ENCODE measurements at places on chromosomes 3 and 15.
A peak's percentile ranks its signal among the peaks of the same experiment; 100 is the strongest.

- DNase-seq = no peak
These were observed 58.8 kb downstream of the HES1 start for GRCh38 chr3:194194757-194195085.

DNA sequence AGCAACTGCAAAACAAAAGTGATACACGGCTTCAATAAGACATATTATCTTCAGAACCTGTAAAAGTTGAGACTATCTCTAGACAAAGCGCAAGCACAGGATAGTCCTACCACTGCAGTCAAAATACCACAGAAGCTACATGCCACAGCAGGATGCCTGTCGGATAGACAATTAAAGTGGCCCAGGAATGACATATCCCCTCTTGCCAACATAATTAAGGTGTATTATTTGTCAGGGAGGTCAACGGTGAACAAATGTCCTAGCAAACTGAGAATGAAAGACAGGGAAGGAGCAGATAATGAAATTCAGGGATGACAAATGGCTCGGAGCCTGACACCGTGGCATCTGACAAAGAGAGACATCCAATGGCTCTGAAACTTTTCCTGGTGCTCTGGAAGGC is 185.7 kb downstream of the MECOM start:
- no peak for DNase-seq

DNA sequence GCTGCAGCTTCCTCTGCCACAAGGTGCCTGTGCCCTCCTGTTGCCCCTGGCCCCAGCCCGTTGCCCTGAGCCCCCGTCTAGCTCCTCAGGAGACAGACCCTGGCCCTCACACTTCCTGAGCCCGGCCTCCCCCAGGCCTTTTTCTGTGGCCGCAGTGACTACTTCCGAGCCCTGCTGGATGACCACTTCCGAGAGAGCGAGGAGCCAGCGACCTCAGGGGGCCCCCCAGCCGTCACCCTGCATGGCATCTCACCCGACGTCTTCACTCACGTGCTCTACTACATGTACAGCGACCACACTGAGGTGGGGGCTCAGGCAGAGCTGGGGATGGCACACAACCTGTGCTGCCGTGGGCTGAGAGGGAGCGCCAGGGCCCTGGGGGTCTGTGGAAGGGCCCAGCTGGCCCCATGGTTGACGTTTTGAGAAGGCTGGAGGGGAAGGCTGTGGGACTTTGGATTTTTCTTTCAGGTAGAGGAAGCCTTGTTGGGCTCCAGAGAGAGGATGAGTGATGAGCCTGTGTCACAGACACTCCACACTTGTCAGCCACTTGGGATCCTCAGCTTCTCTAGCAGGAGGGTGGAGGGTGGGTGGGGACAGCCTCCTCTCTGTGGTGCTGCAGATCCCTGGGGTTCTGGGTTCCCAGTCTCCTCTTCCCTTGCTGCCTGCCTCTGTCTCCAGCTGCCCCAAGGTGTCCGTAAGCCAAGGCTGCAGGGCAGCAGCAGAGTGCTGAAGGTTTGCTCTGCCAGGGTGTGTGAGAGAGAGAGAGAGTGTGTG is 5.0 kb downstream of the ABTB1 start:
- no peak for DNase-seq

GRCh38 chr3:197447057-197447456 is 108.7 kb downstream of the BDH1 start:
- no peak for DNase-seq

DNA sequence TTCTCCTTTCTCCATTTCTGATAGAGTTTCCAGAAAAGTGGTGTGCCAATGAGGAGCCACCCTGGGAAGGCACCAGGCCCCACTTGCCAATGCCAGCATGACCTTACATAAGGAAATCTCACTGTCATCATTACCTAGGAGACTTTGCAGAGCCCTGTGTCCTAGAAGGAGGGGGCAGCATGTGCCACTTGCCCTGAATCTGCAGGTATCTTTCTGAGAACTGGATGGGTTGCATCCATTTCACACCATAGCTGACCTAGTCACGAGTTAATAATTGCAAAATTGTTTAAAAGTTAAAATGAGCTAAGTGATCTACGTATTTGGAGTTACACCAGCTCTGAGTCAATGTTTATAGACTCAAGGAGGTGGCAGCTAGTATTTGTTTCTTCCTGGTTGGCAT is 14.3 kb downstream of the CA12 start:
- DNase-seq = no peak

DNA sequence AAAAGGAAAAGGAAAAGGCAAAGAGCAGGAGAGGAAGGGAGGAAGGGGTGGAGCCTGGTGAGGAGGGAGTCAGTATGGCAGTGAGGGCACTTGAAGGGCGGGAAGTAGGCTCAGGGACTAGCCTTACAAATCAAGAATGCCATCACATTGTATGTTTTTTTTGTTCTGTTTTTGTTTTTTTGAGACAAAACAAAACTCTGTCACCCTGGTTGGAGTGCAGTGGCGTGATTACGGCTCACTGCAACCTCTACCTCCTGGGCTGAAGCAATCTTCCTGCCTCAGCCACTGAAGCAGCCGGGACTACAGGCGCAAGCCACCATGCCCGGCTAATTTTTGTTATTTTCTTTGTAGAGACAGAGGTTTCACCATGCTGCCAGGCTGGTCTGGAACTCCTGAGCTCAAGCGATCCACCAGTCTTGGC is 10.5 kb upstream of the PIK3CB start:
- DNase-seq = no peak

DNA sequence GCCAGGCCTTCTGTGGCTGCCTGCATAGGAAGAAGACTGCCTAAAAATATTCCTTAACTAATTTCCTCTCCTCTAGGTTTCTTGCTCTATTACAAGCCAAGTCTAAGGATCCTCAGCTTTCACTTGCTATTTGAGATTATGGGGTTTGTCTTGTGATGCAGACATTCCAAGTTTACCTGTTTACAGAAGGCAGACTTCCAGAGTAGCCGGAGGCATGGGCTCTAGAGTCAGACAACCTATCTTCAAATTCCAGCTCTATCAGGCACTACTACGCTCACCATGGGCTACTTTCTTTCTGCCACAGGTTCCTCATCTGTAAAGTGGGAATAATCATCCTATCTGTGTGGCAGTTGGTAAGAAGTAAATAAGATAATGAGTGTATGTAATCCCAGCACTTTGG is 95.6 kb upstream of the BCL6 start:
- DNase-seq = no peak

GRCh38 chr3:105791131-105791530 is 77.7 kb downstream of the CBLB start:
- peak; percentile 83 for DNase-seq

DNA sequence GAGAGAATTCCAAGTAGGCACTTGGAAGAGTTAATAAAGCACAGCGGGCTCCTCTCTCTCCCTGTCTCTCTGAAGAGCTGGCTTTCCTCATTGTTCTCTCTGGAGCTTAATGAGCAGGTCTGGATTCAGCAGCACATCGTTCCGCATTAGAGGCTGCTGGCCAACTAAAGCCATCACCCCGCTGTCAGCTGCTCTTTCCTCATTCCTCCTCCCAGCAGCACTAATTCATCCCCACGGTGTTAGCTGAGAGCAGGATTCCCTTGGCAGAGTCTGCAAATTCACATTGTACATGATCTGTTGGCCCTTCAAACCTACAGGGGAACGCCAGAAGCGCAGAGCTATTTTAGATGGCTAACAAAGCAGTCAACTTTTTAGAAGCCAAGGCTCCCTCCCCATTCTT is 44.2 kb downstream of the SGO1 start:
- DNase-seq = peak; percentile 50

- DNase-seq = no peak
These were observed 46.5 kb upstream of the SMAD6 start for GRCh38 chr15:66655511-66655910.

- no peak for DNase-seq
These were observed 45.8 kb downstream of the CHP1 start for GRCh38 chr15:41276831-41277230.

DNA sequence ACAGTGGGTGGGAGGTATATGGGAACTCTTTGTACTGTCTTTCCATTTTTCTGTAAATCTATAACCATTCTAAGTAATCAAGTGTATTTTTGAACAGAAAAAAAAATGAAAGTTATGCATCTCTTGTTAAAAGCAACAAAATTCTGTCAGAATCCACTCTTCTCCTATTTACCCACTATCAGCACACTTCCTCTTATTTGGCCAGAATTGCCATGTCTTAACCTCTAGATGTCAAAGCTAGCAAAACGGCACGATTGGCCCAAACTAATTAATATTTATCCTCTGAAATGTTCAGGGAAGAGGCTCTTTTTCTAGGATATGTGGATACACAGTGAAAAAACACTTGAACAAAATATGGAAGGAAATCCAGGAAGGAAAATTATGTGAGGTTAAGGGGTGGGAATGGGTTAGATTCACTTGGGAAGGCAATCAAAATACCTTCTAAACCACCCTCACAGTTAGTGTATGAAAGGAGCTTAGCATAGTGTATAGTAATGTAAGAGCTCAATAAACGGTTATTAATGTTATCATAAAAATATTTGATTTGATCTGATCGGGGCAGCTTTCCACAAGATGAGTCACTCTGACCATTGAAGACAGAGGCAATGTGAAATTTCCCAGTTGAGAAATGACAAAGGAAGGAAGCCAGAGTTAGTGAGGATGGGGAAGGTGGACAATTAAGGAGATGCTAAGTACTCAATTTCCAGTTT is 20.1 kb upstream of the TGFBR2 start:
- DNase-seq = no peak

DNA sequence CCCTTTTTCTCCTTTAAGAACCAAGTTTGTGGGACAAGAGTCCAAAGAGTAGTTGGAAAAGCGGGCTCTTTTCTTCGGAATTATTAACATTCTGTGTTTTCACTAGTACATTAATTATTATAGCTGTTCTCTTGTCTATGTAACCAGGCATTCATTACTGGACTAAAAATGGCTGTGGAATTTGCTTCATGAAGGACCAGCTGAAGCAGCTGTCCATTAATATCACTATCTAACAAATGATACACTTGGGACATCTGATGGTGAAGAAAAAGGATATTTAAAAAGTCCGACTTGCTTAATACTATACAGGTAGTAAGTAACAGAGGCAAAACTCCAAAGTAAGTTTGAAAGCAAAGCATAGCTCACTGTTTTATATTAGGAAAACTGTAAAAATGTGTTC is 728.9 kb upstream of the DPPA4 start:
- DNase-seq = no peak

- no peak for DNase-seq
These were observed 110.8 kb downstream of the MFSD1 start for GRCh38 chr3:158912621-158913020.

- peak; percentile 66 for DNase-seq
These were observed 32.8 kb downstream of the LOXL1 start for GRCh38 chr15:73959012-73959581.

GRCh38 chr3:108239082-108239481 is 16.9 kb upstream of the IFT57 start:
- DNase-seq = no peak

DNA sequence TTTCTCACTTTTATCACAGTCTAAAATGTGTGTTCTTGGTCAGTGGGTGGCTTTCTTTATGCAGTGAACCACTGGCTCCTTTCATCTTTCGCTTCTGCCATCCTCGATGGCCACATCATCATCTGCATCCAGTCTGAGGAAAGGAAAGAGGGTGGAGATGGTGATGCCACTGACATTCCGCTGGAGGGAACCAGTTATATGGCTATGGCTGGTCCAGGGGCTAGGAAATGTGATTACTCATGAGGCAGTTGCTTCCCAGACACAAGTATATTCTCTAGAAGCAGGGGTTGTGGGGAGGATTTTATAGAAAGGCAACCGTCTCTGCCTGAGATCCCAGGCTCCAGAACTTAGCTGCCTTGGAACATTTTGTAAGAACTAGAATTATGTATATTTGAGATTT is 246.7 kb upstream of the AZI2 start:
- no peak for DNase-seq

GRCh38 chr3:77513542-77513941 is 473.6 kb downstream of the ROBO2 start:
- peak; percentile 79 for DNase-seq

- DNase-seq = no peak
These were observed 289.5 kb upstream of the TRIM42 start for GRCh38 chr3:140388202-140388922.

DNA sequence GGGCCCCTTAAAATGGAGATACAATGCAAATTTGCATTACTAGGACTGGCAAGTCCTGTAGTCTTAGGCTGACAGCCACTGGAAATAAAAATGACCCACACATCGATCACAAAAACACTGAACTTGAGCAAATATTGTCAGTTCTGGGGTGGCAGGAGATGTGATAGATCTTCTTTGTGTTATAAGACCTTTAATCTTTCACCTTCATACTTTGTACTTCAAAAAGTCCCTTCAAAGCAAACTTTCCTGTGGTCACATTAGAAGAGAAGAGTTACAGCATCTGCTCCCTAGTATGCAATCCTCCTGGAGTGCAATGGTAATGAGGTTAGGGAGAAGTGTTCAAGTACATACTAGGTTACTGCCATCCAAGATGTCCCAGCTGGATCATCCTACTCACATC is 149.4 kb upstream of the KCNMB2 start:
- no peak for DNase-seq

DNA sequence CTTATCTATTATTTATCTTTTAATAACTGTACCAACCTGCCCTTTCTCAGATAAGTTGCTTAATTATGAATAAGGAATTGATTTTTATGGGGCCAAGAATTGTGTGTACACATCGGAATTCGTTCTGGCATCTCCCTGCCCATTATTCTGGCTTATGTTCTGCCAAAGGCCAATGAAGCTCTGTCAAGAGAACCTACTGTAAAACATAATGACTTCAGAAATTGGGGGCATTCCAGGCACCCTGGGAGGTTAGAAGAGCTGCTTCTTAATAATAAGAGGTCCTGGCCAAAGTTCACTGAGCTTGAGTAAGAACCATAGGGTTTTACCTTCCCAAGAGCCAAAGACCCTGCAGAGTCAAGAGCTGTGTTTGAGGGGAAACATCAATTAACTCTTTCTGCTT is 261.7 kb downstream of the SLC9A9 start:
- peak; percentile 35 for DNase-seq

DNA sequence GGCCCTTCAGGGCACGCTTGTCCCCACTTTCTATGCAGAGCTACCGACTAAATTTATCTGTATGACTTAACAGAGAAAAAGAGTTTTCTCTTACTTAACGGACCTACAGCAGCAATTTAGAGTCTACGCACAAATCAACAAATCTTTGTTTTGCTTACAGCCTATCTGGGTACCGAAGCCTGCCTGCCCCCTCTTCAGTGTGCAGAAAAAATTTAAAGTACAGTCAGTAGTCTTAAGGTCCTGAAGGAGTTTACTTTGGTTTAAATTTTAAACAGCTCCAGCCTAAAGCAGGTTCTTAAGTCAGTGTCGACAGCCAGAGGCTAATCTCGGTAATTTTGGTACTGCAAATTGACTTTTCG is 570 bp downstream of the SACM1L start:
- no peak for DNase-seq

- DNase-seq = no peak
These were observed 121.9 kb upstream of the MEF2A start for GRCh38 chr15:99443768-99444446.

- no peak for DNase-seq
These were observed at the start of gene NR2E3 for GRCh38 chr15:71810256-71811035. NR2E3 (plus strand) TSS chr15:71810554; CDS start chr15:71810744, 190 bp downstream.

DNA sequence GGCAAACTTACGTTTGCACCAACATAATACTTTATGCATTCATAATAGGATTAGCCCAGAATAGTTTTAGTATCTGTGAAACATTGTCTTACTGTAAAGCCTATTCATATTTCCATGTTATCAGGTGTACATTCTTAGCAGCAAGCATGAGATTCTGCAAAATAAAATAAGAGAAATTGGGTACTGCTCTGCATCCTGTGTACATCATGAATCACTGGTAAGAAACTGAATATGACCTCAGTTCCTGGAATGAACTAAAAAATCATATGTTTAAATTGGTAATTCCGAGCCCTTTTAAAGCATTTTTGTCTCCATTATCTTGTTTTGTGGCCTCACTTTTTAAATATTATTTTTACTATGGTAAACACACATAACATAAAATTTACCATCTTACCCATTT is 605.1 kb downstream of the ROBO1 start:
- DNase-seq = peak; percentile 6
